Stimulated activated naive CD4-positive, alpha-beta T cell (primary cell): ENCODE measurements at places on chromosomes 3 and 15.

DNA sequence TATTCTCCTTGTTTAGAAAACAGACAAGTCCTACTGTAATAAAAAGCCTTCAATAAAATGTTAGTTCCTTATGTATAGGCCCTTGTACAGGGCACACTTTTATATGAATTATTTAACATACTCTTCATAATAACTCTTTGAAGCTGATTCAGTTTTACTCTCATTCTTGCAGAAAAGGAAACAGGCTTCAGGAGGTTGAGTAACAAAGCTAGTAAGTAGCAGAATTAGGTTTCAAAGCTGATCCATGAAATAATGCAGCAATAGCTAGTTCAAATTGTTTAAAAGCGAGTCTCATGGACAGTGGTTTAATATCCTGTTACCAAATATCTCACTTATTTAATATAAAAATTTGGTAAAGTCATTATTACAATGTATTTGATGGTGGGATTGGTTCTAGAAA, 25.0 kb downstream of the TCF12 start:
- DNase-seq = no peak

DNA sequence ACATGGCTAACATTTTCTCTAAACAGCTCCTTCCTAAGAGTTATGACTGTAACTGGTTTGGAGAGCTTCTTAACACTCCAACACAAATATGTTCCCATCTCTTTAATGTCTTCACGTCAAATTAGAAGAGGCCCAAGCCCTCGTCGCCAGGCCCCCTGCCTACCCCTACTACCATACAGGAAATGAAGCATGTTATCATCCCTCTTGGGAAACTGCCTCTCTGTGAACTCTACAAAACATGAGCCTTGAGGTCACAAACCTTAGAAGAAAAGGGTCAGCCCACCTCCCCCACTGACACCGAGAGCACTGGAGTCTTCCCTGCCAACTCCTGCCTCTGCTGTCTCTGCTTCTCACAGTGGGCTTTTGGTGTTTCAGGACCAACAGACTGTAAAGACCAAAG, 243.1 kb upstream of the STT3B start:
- DNase-seq = no peak

DNA sequence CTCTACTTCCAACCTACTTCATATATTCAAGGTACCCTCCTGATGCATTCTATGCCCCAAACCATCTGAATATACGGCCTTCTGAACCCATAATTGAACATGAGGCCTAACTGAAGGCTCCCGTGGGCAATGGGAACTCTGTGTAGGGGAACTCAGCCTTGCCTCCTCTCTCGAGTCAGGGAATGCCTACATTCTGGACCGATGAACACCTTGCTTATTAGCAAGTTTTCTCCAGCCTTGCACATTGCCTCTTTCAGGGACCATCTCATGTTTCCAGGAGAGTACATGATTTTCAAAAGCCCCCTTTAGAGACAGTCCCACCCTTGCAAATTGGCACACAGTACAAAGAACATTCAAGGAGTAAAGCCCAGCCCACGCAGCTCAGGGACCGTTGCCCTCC, 26.3 kb upstream of the GALNT15 start:
- no peak for DNase-seq

DNA sequence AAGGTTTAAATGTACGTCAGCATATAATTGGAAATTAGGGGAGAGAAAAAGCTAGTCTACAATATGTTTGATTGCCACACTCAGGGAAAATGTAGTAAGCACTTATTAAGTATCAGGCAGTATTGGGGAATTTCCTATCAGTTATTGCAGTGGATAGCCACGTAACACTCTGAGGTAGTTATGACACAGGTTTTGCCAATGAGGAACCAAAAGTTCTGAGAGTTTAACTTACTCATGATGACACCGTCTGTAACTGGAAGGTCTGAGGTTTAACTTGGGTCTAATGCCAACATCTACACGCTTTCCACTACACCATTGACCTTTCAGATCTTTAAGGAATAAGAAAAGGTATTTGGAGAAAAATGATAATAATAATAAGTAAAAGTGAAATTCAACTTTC, 89.5 kb downstream of the ZMAT3 start:
- no peak for DNase-seq

DNA sequence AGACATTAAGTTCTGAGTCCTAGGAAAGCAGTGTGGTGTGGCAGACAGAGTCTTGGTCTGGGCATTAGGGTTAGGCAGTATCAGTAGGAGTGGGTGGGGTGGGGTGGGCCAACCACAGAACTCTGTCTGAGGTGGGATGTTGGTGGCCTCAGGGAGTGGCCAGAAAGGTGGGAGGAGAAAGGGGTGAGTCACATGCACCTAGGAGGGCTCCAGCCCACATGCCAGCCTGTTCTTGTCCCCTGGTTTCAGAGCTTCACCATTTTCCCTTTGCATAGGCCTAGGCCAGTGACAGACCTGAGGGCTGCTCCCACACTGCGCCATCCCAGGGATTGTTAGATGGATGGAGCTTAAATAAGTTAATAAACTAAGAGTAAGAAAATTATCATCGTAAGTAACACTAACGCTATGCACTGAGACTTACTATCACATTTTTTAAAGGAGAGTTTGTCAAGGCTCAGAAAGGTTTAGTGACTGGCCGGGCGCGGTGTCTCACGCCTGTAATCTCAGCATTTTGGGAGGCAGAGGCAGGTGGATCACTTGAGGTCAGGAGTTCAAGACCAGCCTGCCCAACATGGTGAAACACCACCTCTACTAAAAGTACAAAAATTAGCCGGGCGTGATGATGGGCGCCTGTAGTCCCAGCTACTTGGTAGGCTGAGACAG, 33.8 kb downstream of the DNASE1L3 start:
- no peak for DNase-seq

- DNase-seq = no peak
These were observed 1038.8 kb downstream of the AGBL1 start for GRCh38 chr15:87118435-87118834.
